OCI-LY7 (cell line): ENCODE measurements at places on chromosomes 5 and 9.

- DNase-seq = no peak
Observed at GRCh38 chr5:138103319-138103637, 19.4 kb downstream of the WNT8A start.

DNA sequence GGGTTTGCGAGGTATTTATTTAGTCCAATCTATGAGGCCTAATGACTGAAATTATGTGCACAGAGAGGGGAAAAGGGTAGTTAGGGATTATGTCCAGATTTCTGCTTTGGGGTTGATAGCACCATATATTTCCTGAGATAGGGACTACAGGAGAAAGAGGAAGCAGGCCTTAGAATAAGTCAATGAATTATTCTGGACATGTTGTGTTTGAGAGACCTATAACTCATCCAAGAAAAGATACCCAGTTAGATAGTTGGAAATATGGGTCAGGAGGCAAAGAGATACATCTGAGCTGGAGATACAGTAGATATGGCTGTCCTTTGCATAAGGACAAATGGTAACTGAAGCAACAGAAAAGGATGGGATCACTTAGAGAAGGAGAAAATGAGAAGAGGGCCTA lies 53.1 kb downstream of the NR3C1 start:
- no peak for DNase-seq

GRCh38 chr5:172561151-172561550 lies 79.9 kb upstream of the NEURL1B start:
- no peak for DNase-seq

- DNase-seq = no peak
Observed at GRCh38 chr5:126535856-126536545, 59.0 kb downstream of the ALDH7A1 start.

GRCh38 chr9:101510459-101510858 lies 23.2 kb upstream of the RNF20 start:
- no peak for DNase-seq
